ENCODE measurements at places on chromosomes 6 and 20. TPM values are rescaled to one million over a fixed set of nuclear protein-coding genes. Genes with fewer than 3 reads are reported as not detected.

- no peak for DNase-seq
Observed at GRCh38 chr6:113732384-113732966, 124.7 kb upstream of the MARCKS start.

- no peak for DNase-seq
Observed at GRCh38 chr20:14193885-14194284, 143.5 kb downstream of the FLRT3 start.

The DEFB125 gene
- not detected for total RNA-seq

The AURKA gene
- total RNA-seq, result 2.9 TPM

- no peak for DNase-seq
Observed at GRCh38 chr6:23424584-23424983, 701.4 kb upstream of the NRSN1 start.

The TRIM10 gene
- total RNA-seq, result not detected

DNA sequence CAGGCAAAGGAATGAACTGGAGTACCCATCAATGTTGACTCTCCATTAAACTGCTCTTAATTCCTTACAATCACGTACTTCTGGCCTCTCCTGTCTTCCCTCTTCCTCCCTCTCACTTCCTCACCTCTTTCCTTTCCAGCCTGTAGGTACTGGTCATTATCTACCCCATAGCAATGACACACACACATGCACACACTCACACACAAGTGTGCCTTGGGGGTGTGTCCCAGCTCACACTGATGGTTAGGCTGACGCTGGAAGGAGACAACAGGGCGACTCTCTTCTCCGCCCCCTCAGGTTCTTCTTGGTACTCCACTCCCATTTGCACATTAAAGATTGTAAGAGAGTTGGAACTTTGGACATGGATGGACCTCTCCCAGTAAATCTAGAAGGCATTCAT lies 14.0 kb upstream of the SERPINB9 start:
- DNase-seq, result no peak

The MCCD1 gene
- total RNA-seq, result not detected

DNA sequence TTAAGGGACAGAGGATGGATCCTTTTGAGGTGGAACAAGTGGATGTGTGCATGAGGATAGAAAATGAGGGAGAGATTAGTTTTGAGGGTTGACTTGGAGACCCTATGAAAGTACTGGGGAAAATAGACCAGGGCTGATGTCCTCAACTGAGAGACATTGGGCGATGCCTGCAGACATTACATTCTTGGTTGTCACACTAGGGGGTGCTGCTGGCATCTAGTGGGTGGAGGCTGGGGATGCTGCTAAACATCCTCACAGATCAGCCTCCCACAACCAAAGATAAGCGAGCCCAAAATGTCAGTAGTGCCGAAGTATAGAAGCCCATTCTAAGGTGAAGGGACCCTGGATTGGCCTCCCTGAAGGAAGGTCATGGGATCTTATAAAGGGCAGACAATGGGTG lies 63.3 kb downstream of the MOCS1 start:
- DNase-seq, result no peak

GRCh38 chr6:170174124-170174770 lies 116.6 kb downstream of the DLL1 start:
- DNase-seq, result no peak

- DNase-seq, result no peak
Observed at GRCh38 chr6:153957394-153957793, 81.6 kb upstream of the OPRM1 start.

The FLRT3 gene
- 11.8 TPM for total RNA-seq

The PRSS16 gene
- 10.9 TPM for total RNA-seq

The C20orf144 gene
- not detected for total RNA-seq

GRCh38 chr6:26183237-26183580 lies 96.0 kb downstream of the HFE start:
- DNase-seq, result no peak

The SULF2 gene
- total RNA-seq, result 152 TPM

The NKX2-4 gene
- not detected for total RNA-seq

DNA sequence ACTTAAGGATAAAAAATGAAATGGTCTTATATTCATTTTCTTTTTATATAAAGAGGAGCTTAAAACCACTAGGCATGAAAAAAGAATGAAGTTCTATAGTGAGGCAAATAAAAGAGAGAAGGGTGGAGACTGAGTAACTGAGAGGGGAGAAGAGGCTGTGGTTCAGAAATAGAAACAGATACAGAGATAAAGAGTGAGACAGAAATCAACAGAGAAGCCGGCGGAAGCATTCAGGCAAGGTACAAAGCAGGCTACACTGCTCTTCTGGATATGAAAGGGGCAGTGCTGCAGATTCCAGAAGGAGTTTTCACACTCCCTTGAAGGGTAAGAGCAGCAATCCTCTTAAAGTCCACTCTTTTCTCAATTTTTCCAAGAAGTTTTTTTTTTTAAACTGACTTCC lies 29.9 kb downstream of the NFATC2 start:
- DNase-seq, result no peak

DNA sequence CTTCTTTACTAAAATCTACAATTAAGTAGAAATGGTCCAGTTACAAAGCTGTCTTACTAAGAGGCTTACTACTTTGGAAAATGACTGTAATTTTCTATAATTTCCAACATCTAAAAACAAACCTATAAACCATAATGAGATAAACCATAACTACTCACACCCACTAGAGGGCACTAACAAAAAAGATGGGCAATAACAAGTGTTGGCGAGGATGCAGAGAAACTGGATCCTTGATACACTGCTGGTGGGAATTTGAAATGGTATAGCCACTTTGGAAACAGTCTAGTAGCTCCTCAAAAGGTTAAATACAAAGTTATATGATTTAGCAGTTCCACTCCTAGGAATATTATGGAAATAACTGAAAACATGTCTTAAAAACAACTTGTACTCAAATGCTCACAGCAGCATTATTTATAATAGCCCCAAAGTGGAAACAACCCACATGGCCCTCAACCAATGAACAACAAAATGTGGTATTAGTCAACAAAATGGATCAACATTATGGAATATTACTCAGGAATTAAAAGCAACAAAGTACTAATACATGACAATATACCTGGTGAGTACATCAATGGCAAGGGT lies 50.6 kb downstream of the GJA10 start:
- DNase-seq, result no peak

GRCh38 chr6:41997456-41997855 lies 52.9 kb upstream of the TAF8 start:
- DNase-seq, result no peak

GRCh38 chr20:40493071-40493470 lies 196.0 kb downstream of the MAFB start:
- no peak for DNase-seq

DNA sequence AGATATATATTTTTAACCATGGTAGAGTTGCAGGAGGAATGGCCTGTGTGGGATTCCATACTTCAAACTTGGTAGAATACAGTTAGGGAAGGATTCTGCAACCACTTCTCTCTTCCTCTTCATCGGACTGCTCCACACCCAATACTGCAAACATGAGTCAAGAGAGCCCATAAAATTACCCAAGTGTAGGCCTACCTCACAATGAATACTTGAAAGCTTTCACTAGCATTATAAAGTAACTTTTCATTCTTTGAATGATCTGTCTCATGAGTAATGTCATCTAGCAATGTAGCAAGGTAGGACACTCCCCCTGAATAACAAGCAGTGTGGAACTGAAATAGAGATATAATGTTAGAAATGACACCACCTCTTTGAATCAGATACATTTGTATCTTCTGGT lies 79.4 kb downstream of the FOXC1 start:
- DNase-seq, result no peak

GRCh38 chr6:56764081-56764566 lies 121.4 kb upstream of the DST start:
- DNase-seq, result no peak

DNA sequence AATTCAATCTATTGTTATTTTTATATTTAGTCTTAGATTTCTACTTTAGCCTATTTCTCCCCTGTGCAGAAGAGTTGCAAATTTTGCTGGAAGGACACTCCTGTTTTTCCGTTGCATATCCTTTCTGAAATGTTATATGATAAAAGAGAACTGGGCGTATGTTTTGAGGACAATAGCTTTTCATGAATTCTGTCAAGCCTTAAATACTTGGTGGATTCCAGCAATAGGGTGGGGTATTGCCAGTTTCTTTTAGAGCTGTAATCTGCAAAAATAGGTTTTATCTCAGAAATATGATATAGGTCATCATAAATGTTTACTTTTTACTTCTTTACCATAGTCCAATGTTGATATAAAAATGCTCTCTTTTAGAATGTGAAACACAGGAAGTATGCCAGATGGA lies 42.0 kb downstream of the VTA1 start:
- DNase-seq, result no peak

GRCh38 chr6:33623895-33624381 lies 2.8 kb downstream of the ITPR3 start:
- no peak for DNase-seq

DNA sequence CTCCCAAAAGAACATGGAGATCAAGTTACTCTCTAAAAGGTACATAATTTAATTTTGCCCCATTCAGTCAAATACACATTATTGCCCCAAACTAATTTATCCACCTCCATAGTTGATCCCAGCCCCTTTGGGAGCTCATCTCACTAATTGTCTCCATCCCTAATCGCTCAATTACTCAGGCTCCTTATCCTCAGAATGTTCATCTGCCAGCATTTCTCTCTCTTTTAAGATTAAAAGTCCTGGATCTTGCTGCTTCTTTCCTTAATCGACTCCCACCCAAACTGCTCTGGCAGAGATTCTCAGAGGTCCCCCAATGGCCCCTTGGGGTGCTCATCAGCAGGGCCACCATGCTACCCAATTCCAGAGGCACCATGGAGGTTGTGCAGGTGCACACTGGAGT lies 18.4 kb upstream of the NNAT start:
- DNase-seq, result no peak

DNA sequence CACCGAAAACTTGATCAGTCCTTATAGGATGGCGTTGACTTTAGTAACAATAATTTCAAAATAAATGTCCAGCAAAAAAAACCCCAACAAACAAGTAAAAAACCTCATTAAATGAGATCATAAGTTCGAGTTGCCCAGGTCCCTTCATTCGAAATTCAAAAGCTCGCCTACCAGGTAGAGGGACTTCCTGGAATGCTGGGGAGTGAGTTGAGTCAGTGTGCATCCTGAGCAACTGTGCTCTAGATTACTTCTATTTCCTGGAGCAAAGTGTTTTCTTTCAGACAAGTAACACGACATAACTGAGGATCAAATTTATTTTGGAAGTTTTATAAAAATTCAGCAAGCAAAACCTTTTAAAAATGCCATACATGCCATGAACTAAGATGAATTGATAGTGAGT lies 511.9 kb upstream of the CITED2 start:
- DNase-seq, result no peak

The COL9A1 gene
- not detected for total RNA-seq

DNA sequence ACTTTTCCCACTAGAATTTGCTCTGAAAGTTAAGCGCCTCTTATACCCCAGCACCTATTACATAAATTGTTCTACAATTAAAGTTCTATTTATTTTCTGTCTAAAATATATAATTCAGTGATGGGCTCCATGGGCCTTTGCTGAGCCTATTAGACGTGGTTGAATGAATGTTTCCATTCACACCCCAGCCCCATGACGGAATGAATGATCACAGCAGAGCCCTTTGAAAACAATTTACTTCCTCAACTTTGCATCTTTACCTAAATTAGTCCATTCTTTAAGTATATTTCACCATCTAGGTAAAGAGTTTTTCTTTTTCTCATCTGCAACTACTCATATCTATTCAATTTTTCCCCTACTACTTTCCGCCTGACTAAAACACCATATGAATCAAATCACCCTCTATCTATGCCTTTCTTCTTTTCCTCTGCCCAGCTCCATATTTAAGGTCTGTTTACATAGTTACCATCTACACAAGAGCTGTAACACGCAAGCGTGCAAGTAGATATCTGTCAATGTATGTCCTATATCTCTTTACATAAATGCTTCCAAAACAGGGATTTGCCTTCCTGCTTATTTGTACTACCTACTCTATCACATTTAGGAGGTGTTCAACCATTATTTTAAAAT lies 69.7 kb downstream of the ECT2L start:
- DNase-seq, result no peak

GRCh38 chr6:167350731-167351655 lies 26.1 kb downstream of the TTLL2 start:
- DNase-seq, result peak; percentile 7

- DNase-seq, result no peak
Observed at GRCh38 chr6:18306977-18307376, 42.6 kb upstream of the DEK start.

- no peak for DNase-seq
Observed at GRCh38 chr6:2101213-2101612, 144.2 kb downstream of the GMDS start.

DNA sequence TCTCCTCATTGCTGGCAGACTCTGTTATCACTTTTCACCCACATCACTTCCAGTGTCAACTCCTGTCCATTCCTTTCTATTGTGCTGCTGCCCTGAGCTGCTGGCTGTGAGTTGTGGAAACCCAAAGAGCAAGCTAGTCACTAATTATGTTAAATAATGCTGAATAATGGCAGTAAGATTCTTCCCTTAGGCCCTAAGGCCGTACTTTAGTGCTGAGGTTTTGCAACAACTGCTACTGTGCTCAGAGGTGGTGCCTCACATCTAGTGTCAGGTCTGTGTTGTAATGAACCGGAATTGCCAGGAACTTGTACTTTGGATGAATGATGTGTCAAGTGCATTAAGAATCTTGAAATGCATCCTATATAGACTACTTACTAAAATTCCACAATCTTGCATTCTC lies 372.2 kb upstream of the RNF217 start:
- no peak for DNase-seq

DNA sequence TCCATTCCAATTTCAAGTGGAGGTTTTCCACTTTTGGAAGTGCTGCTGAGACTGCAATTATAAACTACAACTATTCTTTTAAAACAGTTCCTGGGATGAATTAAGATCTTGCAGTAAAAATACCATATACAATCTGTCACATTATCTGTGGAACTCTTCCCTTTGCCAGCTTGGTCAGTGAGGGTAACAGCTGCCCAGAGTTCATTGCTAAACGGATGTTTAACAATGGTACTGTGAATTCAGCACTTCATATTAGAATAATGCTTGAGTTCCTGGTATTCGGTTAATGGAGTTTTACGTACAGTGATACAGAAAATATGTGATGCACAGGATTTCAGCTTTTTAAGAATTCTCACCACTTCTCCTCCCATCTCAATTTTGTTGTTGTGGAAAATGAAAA lies 51.5 kb downstream of the KCNS1 start:
- no peak for DNase-seq

DNA sequence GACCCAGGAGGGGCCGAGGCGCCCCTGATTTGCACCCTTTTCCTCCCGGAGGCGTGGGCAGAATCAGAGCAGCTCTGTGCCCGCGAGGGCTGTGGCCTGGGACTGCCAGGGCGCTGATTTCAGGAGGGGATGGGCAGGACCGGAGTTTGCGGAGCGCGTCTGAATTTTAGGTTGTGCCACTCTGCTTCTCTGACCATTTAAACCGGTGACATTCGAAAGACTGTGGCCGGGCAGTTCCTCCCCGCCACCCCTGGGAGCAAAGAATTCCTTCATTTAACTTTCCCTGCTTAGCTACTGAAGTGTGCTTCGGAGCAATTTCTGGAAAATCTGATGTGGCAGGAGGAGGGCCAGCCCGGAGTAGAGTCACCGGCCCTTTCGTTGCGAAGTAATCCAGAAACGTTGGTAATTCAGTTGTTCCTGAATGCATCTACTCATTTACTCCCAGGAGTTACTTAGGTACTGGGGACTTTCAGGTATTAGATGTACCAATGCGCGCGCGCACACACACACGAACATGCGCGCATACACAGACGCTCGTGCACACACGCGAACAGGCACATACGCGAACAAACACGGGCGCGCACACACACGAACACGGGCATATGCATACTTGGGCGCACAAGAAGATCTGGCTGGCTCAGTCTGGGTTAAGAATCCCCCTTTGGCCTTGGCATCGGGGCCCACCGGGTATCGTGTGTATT lies 568 bp downstream of the CCDC170 start:
- DNase-seq, result no peak

The HTR1B gene
- not detected for total RNA-seq
